ENCODE measurements at places on chromosomes 6 and 20. TPM values are rescaled to one million over a fixed set of nuclear protein-coding genes. Genes with fewer than 3 reads are reported as not detected.

- DNase-seq, result no peak
These were observed 561.2 kb downstream of the HAO1 start for GRCh38 chr20:7378864-7379605.

Gene MATN4
- not detected for total RNA-seq

DNA sequence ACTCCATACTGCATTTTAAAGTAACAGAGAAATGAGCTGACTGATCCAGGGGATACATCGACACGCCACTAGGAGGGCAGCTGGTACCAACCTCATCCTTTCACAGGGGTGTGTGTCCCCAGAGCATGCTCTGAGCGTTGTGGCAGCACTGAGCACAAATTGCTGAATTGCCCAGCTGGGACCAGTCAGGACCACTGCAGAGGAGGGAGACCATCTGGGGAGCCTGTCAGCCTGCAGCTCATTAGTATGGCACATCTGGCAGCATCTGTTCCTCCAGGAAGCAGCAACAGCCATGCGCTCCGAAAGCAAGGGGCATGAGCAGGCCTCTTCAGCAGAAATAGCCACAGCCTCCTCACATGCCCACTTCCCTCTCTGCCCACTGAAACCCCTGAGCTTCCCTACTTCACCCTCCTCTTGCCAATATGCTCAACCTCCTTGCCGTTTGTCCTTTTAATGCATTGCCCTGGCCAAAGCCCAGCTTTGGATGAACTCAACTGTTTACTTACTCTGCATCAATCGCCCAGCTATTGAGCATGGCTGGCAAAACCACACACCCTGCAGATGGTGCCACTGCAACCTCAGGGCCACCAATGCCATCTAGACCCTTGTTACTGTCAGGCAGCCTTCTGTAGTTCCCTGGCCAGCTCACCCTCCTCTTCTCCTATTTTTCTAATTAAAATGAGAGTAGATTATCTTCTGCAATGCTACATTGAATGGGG is 77.6 kb upstream of the NEDD9 start:
- no peak for DNase-seq

Gene OGFR
- total RNA-seq, result 57.6 TPM

GRCh38 chr6:111651185-111652034 is 45.7 kb upstream of the TRAF3IP2 start:
- no peak for DNase-seq

Gene RFX6
- total RNA-seq, result not detected

Gene PAX1
- total RNA-seq, result not detected

DNA sequence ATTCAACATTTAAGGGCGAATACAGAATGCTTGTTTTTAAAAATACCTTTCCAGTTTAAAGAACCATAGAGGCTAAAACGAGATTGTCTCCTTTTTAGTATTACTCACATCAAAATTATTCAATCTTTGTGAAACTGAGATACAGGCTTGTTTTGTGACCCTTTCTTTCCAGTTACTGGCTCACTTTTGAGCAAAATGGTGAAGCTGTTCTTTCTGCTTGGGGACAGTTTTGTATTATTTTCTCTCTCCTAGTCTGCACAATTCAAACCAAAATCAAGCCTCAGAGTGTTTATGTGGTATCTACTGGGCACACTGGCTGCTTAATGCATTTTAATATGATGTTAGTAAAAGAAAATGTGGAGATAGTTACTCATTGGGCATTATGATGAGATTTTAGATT is 36.5 kb downstream of the HIVEP1 start:
- no peak for DNase-seq

DNA sequence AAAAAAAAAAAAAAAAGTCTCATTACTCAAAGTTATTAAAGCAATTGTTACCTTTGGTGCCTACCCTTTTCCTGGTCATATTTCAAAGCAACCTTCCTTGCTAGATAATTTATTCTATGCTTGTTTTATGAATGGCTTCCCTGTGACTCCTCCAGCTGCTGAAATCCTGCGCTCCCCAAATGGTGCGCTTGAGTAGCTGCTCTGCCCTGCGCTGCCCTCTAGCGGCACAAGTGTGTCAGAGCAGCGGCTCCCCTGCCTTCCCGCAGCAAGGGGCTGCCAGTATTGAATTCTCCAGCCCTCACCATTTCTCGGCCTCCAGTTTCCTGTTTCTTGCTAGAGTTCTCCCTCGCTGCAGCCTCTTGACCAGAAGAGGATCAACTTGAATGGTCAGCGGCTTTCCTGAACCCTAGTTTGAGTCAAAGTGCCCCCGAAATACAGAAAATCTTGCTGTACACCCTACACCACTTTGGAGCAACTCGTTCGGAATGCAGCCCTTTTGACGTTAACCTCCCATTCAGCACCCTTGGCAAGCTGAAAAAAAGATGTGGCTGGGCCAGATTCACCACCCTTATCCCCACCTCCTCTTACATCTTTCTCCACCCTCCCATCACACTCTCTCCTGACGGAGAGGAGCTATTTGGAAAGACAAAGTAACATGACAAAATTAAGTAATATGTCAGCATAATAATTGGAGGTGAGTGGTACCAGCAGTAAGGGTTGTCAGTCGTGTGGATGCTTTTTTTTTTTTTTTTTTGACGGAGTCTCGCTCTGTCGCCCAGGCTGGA is 60.4 kb upstream of the KLHL31 start:
- no peak for DNase-seq

Gene ULBP3
- total RNA-seq, result 8.2 TPM

Gene DOK5
- total RNA-seq, result 1.9 TPM

Gene AIF1
- total RNA-seq, result not detected

- DNase-seq, result no peak
These were observed 76.9 kb downstream of the NOL4L start for GRCh38 chr20:32507998-32508774.

DNA sequence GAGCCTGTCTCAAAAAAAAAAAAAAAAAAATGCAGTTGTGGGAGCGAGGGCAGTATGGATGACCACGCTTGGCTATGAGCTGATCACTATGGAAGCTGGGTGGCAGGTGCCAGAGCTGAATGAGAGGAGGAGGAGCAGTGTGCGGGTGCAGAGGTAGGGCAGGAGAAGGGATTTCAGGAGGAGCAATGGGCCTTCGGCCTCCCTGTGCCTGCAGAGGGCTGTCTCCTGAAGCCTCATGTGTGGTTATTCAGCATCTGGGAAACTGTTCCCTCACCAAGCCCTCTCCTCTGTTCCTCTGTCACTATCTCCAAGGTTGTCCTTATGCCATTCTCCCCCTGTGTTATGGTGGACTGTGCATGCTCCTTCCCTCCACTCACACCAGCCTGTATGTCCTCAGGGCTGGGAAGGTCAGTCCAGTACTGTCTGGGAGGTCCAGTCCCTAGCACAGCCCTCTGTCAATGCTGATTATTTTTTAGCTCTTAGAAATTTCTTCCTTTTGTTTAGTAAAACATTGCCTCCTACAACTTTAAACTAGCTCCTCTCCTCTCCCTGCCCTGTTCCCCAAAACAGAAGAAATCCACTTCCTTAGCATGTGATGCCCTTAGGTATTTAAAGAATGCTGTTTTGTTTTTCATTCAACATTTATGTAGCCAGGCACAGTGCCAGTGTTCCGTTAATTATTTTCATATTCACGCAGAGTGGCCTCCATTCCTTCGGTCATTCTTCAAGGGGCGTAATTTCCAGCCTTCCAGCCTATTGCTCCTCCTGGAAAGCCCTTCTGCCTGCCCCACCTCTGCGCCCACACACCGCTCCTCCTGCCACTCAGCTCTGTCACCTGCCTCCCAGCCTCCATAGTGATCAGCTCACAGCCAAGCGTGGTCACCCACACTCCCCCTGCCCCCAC is 48.9 kb downstream of the CNBD2 start:
- peak; percentile 88 for DNase-seq

GRCh38 chr20:48698507-48699267 is 129.1 kb downstream of the PREX1 start:
- DNase-seq, result no peak

Gene CALHM4
- total RNA-seq, result not detected

Gene PBOV1
- not detected for total RNA-seq

GRCh38 chr6:24949020-24949569 is 13.3 kb upstream of the RIPOR2 start:
- no peak for DNase-seq

- DNase-seq, result no peak
These were observed 119.6 kb downstream of the PXDC1 start for GRCh38 chr6:3631877-3632276.

DNA sequence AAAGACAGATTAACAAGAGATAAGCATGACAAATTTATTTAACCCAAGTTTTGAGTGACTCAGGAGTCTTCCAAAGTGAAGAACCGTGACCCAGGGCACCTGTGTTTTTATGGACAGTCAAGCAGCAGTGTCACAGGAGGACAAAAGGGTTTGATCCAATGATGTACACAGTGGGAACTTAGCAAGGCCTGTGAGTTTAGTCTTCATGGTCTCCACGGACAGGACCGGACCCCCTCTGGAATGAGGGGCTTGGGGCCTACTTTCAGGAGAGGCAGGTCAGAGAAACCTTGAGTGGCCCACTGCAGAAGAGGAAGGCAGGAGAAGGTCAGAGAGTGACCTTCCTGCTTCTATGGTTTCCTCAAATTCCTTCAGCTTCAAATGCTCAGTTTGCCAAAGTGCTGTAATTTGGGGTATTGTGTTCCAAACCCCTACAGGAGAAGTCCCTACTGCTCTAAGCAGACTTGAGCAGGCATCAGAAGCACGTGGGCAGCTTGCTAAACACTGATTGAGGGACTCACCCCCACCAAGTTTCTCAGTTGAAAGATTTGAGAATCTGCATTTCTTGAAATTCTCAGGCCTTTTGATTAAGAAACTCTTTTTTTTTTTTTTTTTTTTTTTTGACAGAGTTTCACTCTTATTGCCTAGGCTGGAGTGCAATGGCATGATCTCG is 26.4 kb upstream of the ZMYND8 start:
- DNase-seq, result no peak

Gene SFTA2
- total RNA-seq, result 8.7 TPM

GRCh38 chr6:40457261-40457660 is 129.9 kb downstream of the LRFN2 start:
- DNase-seq, result no peak

Gene PTK6
- not detected for total RNA-seq

GRCh38 chr20:1563598-1563997 is 6.1 kb upstream of the SIRPD start:
- DNase-seq, result no peak

- DNase-seq, result no peak
These were observed 59.1 kb downstream of the CEBPB start for GRCh38 chr20:50249447-50250388.

- no peak for DNase-seq
These were observed 15.3 kb downstream of the FARS2 start for GRCh38 chr6:5276581-5276980.

DNA sequence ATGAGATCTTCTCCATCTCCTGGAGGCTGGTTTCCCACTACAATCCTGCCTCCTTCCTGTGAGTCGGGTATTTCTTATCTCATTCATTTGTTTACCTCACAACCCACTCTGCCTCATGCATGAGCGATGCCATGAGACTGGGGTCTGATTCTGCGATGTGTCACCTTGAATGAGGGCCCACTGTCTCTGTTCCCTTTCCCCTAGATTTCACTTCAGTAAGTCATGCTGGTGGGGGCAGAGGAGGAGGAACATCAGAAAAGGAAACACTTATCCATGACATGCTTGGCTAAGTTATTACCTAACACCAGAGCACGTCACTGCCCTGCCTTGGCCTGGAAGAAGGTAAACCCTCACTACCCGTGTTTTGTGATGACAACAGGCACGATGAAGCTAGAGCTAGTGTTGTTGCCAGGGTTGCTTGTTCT is 337.4 kb upstream of the PRDM1 start:
- peak; percentile 94 for DNase-seq

GRCh38 chr20:16654858-16655535 is 74.8 kb upstream of the SNRPB2 start:
- no peak for DNase-seq

- no peak for DNase-seq
These were observed 1323.0 kb upstream of the GJE1 start for GRCh38 chr6:140809694-140810101.

Gene INSM1
- not detected for total RNA-seq

GRCh38 chr6:43705996-43706395 is 18.4 kb upstream of the MRPS18A start:
- DNase-seq, result no peak

DNA sequence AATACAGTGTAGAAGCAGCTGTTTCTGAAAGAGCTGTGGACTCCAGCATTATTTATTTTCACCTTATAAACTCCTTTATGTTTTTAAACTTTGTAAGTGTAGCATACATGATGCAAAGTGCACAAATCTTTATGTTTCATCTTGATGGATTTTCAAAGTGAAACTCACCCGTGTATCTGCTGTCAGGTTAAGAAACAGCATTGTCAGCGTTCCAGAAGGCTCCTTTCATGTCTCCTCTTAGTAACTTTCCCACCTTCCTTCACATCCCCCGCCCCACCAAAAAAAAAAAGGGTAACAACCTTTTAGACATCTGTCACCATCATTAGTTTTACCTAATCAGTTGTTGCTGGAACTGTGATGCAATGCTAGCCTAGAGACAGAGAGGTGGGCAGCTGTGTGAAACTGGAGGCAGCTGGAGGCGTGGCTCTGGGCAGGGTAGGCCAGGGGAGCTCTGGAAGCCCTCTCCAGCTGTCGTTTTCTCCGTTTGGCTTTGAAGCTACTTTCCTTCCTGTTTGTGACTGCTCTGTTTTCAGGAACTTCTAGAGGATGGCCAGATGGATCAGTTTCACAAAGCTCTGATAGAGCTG is 7.2 kb downstream of the ACTR5 start:
- DNase-seq, result no peak

DNA sequence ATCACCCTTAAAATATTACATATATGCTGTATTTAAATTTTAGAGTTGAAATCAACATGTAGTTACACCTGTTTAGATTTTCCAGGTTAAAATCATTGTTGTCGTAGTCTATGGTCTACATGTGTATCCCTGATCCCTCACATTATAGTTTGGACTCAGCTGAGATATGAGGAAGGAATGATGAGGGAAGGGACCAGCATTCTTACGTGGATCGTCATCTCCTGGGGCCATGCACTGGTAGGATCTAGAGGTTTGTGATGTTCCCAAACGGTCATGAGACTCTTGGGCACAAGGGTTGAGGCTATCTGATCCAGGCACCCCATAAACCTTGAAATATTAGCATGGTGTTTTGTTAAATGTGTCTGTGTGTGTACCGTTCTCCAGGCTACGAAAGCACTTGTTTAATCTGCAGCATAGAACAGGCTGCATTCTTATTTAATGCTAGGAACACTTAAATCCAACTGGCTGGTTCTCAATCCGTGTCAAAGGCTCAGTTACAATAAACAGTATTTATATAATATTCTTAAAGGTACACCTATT is 55.4 kb downstream of the IPCEF1 start:
- no peak for DNase-seq

GRCh38 chr20:52193886-52194545 is 2.4 kb upstream of the ZFP64 start:
- DNase-seq, result no peak

Gene ADA
- 19.9 TPM for total RNA-seq

DNA sequence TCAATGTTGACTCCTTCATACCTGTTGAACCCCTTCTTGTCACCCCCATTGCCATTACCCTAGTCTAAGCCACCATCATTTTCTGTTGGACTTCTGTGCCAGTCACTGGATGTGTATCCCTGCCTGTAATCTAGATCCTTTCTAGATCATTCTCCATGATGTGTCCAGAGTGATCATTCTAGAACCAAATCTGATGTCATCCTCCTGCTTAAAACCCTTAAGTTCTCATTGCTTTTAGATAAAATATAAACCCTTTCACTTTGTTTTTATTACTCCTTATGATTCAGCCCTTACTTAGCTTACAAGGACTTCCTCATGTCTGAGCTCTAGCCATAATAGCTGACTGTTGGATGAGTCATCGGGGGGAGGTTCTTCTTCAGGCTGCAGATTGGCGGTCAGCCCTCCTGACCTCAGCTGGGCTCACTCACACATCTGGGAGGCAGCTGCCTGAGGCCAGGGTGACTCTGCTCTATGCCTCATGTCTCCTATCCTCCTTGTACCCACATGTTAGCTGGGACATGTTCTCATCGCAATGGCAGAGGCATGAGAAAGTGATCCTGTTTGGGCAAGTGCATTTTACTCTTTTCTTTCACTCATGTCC is 287.6 kb downstream of the ESR1 start:
- peak; percentile 89 for DNase-seq
